ENCODE measurements at places on chromosomes 13 and 19.

DNA sequence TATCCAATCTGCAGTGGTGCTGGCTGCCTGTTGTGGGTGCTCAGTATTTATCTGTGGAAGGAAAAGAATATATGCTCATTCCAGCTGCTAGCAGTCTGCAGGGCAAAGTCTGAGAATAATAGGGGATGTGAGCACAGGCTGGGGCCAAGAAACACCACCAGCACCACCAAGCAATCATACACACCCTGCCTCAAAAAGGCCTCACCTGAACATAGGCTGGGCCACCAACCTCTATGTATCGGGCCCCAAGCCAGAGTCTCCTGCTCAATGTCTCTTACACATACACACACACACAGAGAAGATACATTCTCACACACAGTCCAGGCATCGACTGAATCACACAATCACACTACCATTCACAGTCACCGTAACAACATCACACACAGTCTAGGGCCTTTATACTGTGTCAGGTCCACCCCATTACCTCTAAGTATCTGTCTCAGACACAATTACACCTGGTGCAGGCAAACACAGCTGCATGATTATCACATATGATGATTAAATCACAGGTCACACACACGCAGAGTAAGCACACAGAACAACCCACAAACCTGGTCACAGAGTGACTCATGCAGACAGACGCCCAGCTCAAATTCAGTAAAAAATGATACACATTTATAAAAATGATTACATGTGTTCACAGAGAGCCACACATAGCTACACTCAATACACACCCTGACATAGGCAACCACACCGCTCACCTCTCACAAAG lies 1.3 kb upstream of the ZSCAN22 start:
- DNase-seq, result no peak

GRCh38 chr13:75312884-75313520 lies 169.0 kb downstream of the TBC1D4 start:
- DNase-seq, result peak; percentile 44

GRCh38 chr19:50657712-50658440 lies 8.6 kb downstream of the C19orf81 start:
- peak; percentile 87 for DNase-seq

DNA sequence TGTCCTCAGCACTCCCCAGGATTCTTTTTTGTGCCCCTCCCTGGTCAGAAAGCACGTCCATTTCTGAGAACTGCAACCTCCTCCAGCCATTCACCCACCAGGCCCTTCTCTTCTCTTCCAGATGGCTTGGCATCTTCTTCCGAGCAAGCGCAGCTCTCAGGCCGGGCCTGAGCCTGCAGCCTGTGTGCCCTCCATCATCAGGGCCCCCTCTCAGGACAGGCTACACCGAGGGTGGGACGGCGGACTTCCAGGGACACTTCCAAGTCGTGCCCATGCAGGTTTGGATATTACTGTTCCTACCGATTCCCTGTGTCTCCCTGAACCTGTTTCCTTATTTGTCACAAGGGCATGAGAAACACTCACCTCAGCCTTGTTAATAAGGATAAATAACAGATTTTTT lies 28.4 kb downstream of the SOX1 start:
- DNase-seq, result no peak

Data from activated T-cell treated with anti-CD3 and anti-CD28 coated beads, Interleukin-2, amount 50 U/mL, for 24 hours (primary cell).